ENCODE measurements at places on chromosomes 5 and 9. TPM values are rescaled to one million over a fixed set of nuclear protein-coding genes. Genes with fewer than 3 reads are reported as not detected.

SPINK4 gene
- not detected for total RNA-seq

FOXD4L3 gene
- total RNA-seq = not detected

TNFSF15 gene
- not detected for total RNA-seq

PDE6A gene
- not detected for total RNA-seq

NTNG2 gene
- 1.2 TPM for total RNA-seq

EGFLAM gene
- 0.15 TPM for total RNA-seq

IL3 gene
- not detected for total RNA-seq

ZNF483 gene
- 30.7 TPM for total RNA-seq

WDR5 gene
- total RNA-seq = 48.7 TPM

RASGRF2 gene
- 0.40 TPM for total RNA-seq

TAS2R1 gene
- not detected for total RNA-seq

PROB1 gene
- total RNA-seq = 0.67 TPM

CCDC187 gene
- total RNA-seq = 0.09 TPM

SLC4A9 gene
- not detected for total RNA-seq

MYMK gene
- not detected for total RNA-seq

ENG gene
- 0.19 TPM for total RNA-seq

EDIL3 gene
- total RNA-seq = 7.8 TPM

C9orf152 gene
- not detected for total RNA-seq

PCDH12 gene
- not detected for total RNA-seq

Measured in neural progenitor cell (in vitro differentiated cells).